ENCODE measurements at places on chromosomes 16 and 17.

GRCh38 chr16:53131363-53132071 is 76.7 kb downstream of the CHD9 start:
- DNase-seq, result no peak

- no peak for DNase-seq
Observed at GRCh38 chr17:76491271-76492122, 9.7 kb downstream of the RHBDF2 start.

- no peak for DNase-seq
Observed at GRCh38 chr17:73103641-73104335, 11.3 kb upstream of the SLC39A11 start.

DNA sequence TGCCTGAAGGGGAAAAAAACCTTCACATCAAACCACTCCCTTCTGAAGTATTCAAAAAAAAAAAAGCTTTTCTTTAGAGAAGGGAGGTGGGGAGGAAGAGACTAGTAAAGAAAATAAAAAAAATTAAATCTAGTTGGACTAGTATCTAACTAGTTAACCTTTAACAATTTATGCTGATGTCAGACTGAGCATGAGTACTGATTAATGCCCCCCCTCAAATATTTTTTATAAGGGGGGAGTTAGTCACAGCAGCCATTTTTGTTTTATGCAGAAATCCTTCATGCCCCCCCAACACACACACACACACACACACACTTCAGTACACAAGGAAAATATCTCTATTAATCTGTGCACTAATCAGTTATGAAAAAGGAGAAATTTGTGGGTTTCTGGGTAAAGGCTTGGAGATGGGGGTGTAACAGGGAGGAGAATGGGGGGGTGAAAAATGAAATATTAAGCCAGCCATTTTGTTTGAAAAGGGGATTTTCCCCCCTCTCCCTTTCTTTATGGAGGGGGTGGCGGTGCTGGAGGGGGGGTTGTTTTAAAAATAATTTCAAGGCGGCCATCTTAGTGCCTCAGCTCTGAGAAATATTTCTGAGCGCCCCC is 4.7 kb upstream of the CHD3 start:
- DNase-seq, result no peak

DNA sequence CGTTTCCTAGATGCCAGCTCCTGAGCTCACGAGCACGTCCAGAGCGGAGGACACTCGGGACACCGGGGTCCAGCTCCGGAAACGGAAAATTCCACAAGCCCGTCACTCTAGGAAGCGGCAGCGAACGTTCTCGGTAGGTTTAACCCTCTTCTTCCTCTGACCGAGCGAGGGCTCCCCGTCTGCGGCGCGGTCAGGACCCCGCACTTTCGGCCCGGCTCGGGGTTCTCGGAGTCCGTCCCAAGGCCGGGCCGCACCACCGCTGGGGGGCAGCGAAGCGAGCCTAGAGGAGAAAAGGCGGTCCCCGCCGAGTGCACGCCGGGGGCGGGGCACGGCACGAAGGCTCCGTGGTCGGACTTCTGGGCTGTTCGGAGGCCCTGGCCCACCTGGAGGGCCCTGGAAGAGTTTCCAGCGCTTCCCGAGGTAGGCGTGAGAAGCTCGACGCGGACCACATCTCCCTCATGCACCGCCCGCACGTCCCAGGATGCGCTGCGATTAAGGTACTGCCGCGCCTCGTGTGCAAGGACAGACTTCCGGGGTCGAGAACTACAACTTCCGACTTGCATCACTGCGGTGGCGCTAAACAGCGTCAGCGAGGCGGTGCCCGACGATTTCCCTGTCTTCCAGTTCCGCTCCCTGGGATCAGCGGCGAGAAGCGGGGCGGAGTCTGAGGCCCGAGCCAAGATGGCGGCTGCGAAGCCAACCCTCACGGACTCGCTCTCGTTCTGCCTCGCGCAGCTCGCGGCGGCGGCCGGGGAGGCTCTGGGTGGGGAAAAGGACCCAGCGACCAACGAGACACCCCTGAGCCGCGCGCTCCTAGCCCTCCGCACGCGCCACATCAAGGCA is at the start of gene ARMC5:
ARMC5 (plus strand) TSS at position 658 of the 843 bp plus-strand sequence; CDS start at position 682, 24 bp downstream.
- peak; percentile 94 for DNase-seq

- DNase-seq, result no peak
Observed at GRCh38 chr16:27867122-27868110, 196.1 kb downstream of the GSG1L start.

- no peak for DNase-seq
Observed at GRCh38 chr16:2710021-2710710, 9.9 kb downstream of the PRSS27 start.

DNA sequence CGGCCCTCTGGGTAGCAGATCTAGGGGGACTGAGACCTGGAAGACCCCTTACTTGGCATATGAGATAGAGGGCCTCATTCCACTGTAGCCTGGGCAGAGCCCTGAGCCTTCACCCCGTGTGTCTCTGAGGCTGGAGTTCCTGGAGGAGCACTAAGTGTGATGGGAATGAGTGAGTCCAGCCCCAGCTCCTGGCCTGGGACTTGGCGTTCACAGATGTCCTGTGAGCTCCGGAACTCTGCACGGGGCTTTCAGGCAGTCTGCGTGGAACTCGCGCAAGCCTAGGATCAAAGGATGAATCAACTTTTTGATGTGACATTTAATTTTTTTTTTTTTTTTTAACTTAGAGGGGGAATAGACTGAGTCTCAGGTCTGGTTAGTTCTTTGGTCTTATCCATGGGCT is 1.8 kb downstream of the NKD1 start:
- no peak for DNase-seq

- DNase-seq, result no peak
Observed at GRCh38 chr16:17939122-17939536, 397.4 kb downstream of the NPIPA8 start.

GRCh38 chr16:86975445-86975844 is 341.7 kb downstream of the C16orf95 start:
- DNase-seq, result no peak

GRCh38 chr16:89320782-89321501 is 103.4 kb downstream of the ZNF778 start:
- DNase-seq, result peak; percentile 58

DNA sequence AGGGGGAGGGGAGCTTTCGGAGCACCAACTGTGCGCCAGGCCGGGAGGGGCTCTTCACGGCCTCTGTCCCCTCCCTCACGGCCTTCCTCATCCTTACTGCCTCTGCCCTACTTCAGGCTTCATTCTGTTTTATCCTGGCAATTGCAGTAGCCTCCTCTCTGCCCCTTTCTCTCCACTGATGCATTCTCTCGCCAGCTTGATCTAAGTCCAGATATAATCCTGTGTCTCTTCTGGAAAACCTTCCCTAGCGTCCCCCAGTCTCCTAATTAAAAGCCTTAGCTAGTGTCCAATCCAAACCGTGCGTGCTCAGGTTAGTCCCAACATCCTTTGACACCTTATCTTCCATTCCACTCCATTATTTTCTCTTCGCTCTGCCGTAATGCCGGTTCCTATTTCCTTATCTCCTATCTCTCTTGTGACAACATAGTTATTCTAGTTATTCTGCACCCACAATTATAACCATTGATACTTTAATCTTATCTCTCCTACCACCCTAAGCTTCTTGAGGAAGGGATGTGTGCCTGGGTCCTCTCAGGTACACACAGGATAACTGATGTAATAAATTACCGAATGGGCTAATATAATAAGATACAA is 869 bp downstream of the ZNF48 start:
- DNase-seq, result no peak

- no peak for DNase-seq
Observed at GRCh38 chr17:27457731-27458523, 1.7 kb downstream of the KSR1 start.

DNA sequence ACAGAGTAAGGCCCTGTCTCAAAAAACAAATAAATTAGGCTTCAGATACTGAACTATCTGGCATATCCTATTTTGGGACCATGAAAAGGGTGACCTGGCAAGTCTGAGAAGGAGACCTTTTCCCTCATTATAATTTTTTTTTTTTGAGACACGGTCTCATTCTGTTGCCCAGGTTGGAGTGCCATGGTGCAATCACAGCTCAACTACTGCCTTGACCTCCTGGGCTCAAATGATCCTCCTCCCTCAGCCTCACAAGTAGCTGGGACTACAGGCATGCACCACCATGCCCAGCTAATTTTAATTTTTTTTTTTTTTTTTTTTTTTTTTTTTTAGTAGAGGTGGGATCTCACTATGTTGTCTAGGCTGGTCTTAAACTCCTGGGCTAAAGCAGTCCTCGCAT is 37.3 kb downstream of the PLCG2 start:
- no peak for DNase-seq

- no peak for DNase-seq
Observed at GRCh38 chr17:6427279-6427781, 7.6 kb downstream of the AIPL1 start.

- DNase-seq, result no peak
Observed at GRCh38 chr17:83155128-83156121, 76.0 kb downstream of the METRNL start.

DNA sequence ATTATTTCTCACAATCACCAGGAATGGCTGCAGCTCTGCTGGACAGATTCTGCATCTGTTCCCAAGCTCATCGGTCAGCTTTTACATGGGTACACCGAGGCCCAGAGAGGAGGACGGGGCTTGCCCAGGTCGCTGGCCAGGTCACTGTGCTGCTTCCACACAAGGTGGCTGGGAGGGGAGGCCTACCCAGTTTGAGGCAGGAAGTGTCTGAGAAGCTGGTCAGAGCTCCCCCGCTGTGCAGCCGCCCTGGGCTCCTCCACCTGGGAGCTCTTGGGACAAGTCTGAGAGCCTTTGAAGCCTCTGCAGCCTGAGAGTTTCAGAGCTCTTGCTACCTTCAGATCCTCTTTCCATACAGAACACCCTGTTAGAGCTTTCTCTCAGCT is 143.3 kb downstream of the CLEC16A start:
- DNase-seq, result no peak

- no peak for DNase-seq
Observed at GRCh38 chr17:915538-916201, 63.9 kb downstream of the NXN start.

GRCh38 chr17:5499476-5500231 is 13.3 kb downstream of the MIS12 start:
- no peak for DNase-seq

DNA sequence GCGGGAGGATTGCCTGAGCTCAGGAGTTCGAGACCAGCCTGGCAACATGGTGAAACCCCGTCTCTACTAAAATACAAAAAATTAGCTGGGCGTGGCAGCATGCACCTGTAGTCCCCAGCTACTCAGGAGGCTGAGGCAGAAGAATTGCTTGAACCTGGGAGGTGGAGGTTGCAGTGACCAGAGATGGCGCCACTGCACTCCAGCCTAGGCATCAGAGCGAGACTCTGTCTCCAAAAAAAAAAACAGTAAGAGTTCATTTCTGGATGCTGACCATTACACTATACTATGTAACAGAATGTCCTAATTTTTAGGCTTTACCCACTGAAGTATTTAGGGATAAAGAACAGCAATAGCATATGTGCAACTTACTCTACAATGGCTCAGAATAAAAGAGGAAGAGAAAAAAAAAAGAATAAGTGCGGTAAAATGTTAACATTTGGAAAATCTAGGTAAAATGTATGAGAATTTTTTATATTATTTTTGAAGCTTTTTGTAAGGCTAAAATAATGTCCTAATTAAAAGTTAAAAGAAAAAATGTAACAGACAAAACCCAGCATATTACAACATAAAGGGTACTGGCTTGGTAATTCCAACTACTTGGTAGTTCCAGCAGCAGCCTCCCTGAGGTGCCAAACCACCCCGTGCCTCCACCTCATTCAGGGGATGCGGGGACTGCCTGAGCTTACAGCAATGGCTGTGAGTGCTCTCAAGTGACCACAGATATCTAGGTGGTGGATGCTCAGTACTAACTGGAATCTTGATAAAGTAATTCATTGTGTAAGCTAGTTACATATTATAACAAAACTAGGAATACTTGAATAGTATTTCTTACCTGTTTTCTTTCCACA is 10.9 kb downstream of the COPS3 start:
- no peak for DNase-seq

- no peak for DNase-seq
Observed at GRCh38 chr17:78240839-78241238, 9.4 kb downstream of the TMEM235 start.

DNA sequence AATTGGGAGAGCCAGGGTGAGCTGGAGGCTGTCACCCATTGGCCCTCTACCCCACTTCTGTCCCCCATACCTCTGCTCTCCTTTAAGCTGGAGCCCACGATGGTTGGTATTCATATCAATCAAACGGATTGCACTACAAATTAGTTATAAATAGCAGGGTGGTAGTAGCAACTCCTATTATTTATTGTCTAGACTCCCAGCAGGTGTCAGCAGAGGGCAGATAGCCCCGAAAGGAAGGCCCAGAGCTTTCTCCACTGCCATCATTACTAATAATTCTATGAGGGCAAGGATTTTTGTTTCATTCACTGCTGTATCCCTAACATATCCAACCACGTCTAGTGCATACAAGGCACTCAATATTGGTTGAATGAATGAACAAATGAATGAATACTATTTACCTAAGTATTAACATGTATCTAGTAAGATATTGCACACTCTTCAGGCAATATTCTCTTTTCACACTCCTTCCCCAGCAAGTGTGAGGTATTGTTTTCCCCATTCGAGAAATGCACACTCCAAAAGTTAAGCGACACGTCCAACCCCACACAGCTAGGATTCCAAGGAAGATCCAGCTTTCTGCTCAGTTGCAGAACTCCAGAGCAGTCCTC is 6.3 kb downstream of the C17orf50 start:
- DNase-seq, result no peak

GRCh38 chr16:35305476-35305875 is 1846.1 kb downstream of the TP53TG3F start:
- DNase-seq, result no peak

GRCh38 chr16:75029854-75030253 is 31.0 kb downstream of the ZNRF1 start:
- DNase-seq, result no peak

GRCh38 chr16:46813611-46814010 is 17.4 kb downstream of the C16orf87 start:
- no peak for DNase-seq

GRCh38 chr16:620700-621525 is 9.9 kb upstream of the WFIKKN1 start:
- DNase-seq, result no peak

DNA sequence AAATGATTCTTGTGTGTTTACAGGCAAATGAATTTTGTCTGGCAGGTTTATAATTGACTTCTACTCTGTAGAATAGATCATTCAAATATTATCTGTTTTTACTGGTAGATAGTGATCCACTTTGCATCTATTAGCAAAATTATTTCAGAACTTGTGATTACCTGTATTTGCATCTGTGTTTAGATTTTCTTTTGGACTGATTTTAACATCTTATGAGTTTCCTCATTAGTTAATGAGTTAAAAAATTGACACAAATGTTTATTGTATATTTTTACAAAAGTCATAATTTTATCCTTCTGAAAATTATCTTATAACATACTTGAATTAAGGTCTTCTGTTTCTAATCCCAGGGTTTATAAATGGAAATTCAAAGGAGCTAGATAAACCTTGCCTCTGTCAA is 132.0 kb upstream of the KCNJ16 start:
- DNase-seq, result no peak

- DNase-seq, result no peak
Observed at GRCh38 chr16:68786685-68787418, 49.8 kb downstream of the CDH1 start.

- DNase-seq, result no peak
Observed at GRCh38 chr17:82117139-82118090, 19.4 kb upstream of the FASN start.
